Activated CD8-positive, alpha-beta memory T cell treated with anti-CD3 and anti-CD28 coated beads, Interleukin-2, amount 50 U/mL, for 48 hours (primary cell): ENCODE measurements at places on chromosomes 4 and X.

DNA sequence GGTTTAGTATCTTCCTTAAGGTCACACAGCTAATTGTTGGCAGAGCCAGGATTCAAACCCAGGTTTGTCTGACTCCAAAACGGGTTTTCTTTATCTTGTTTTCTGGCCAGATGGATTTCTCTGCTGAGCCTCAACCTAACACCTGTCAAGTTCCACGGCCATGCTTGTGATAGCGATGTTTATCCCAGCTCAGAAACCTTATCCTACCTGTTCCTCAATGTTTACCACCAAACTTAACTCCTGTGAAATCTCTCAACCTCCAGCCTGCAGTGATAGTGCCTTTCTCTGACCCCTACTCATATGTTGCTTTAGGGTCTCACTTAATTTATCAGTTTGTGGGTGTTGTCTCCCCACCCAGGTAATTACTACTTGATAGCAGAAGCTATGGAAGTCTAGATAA lies 246.0 kb downstream of the DCTD start:
- DNase-seq = no peak

GRCh38 chr4:80094191-80094590 lies 21.2 kb upstream of the ANTXR2 start:
- no peak for DNase-seq

GRCh38 chr4:82230306-82230705 lies 143.5 kb downstream of the HNRNPD start:
- DNase-seq = no peak

DNA sequence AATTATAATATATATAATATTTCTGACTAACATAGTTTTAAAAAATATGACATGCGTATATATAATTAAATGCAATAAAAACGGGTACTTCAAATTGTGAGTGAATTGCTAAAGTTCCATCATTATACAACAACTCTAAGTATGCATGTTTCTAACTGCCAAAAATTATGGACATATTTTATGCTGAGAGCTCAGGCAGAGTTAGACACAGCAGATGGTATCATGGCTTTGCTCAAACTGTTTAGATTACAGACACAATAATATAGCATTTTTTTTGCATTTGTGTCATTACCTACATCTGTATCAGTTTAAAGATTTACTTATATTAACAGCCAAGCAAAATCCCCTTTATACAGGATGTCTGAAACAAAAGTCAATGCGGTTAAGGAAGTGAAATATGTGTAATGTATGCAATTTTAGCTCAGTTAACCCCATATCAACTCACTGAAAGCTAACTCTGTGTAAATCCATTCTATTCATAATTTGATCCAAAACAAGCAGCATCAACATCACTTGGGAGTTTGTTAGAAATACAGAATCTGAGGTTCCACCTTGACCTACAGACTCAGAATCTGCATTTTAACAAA lies 119.1 kb upstream of the CNKSR2 start:
- no peak for DNase-seq

- no peak for DNase-seq
These were observed 76.7 kb upstream of the SLC4A4 start for GRCh38 chr4:71262161-71262560.

DNA sequence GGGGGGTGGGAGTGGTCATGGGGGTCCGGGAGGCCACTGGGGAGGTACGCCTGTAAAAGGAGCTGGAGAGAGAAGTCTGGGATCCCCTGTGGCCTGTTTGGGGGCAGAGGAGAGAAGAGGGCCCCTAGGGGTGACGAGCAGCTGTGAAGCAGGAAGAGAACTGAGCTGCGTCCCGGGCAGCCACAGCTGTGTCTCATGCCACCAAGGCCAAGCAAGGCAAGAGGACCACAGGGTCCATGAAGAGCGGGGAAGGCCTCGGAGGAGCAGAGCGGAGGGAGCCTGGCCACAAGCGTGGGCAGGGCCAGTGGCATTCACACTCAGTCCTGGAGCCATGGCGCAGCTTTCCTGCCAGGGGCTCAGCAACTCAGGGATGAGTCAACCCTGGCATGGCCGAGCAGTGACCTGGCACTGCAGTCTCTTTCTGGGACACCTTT lies 13.6 kb upstream of the NAT8L start:
- no peak for DNase-seq

GRCh38 chr4:89805297-89805696 lies 31.7 kb downstream of the SNCA start:
- no peak for DNase-seq

DNA sequence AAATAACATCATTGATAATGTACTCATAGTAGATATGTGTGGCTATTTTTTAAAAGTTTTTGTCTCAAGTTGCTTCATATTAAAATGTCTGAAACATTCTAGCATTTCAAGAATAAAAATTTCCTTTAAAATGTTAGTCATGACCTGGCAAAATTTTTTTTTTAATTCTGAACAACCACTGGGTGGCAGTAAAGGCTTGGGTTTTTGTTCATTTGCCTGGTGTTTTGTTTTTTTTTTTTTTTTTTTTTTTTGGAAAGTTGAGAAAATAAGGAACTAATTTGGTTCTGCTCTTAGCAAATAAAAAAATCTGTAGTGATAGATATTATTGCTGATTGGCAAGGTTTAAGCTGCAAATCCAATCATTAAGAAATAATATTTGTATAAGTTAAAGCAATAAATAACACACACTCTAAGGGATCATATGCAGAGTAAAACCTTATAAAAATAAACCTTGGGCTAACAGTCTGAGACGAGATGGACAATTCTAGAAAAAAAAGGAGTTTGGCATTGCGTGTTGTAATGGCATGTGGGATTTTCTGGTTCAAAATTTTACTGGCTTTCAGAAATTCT lies 81.4 kb downstream of the CEP44 start:
- DNase-seq = no peak

GRCh38 chr4:21960793-21961192 lies 12.2 kb upstream of the KCNIP4 start:
- DNase-seq = no peak

DNA sequence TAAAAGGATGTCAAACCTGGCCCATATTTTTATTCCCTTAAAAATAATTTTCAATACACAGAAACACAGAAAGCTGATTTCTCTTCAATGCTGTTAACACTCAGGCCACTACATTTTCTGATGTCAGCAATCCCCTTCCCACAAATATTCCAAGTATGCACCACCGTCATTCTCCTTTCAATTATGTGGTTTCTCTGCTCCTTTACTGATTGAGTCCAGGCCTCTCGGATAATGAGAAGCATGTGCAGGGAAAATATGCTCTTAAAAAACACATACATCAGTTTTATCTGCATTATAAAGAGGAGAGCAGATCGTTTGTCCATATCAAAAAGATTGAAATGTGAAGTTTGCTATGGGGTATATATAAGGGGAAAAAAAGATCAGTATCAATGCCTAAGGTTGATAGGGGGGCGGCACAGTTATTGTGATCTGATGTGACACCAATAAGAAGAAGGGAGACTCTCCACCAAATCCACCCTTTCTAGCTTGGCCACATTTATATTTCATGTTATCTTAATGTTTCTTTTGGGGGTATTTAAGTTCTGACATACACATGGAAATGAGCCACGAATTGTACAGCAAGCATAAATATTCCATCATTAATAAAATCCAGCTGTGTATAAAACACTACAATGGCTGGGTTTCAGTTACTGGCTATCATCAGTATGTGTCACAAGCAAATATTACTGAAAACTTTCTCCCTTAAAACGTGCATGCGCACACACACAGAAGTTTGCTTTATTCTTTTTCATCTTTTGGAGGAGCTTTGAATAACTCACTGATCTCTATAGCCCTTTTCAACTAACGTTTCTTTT lies 6.4 kb downstream of the AMOT start:
- DNase-seq = no peak

GRCh38 chr4:128573781-128574508 lies 235.6 kb upstream of the JADE1 start:
- no peak for DNase-seq

GRCh38 chrX:119607018-119607389 lies 780 bp upstream of the NKRF start:
- no peak for DNase-seq

DNA sequence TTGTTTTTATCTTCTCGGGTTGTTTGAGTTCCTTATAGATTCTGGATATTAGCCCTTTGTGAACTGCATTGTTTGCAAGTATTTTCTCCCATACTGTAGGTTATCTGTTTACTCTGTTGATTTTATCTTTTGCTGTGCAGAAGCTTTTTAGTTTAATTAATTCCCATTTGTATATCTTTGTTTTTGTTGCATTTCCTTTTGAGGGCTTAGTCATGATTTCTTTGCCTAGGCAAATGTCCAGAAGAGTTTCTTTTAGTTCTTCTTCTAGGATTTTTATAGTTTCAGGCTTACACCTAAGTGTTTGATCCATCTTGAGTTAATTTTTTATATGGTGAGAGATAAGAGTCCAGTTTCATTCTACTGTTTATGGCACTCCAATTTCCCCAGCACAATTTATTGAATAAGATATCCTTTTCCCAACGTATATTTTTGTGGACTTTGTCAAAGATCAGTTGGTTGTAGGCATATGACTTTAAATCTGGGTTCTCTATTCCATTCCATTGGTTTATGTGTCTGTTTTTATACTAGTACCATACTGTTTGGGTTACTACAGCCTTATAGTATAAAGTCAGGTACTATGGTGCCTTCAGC lies 54.3 kb downstream of the EGF start:
- DNase-seq = no peak

GRCh38 chr4:10808591-10808990 lies 124.0 kb upstream of the CLNK start:
- no peak for DNase-seq

DNA sequence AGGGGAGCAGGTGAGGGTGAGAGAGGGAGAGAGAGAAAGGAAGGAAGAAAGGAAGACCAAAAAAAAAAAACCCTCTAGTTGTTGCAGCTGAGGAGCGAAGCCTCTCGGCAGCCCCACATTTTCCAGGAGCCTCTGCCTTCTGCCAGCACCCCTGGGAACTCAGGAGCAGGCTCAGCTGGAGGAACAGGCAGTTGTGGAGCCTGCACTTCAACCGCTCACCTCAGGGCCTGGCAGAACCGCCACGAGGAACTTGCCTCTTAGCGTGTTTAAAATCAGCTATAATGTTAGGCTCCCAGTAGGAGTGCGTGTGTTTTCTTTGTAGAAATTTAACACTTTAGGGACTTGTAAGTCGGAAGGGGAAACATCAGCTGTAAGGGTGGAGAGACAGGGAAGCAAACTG lies 65.7 kb downstream of the SEL1L3 start:
- DNase-seq = no peak

GRCh38 chr4:136476753-136477152 lies 1055.5 kb downstream of the PCDH18 start:
- no peak for DNase-seq

DNA sequence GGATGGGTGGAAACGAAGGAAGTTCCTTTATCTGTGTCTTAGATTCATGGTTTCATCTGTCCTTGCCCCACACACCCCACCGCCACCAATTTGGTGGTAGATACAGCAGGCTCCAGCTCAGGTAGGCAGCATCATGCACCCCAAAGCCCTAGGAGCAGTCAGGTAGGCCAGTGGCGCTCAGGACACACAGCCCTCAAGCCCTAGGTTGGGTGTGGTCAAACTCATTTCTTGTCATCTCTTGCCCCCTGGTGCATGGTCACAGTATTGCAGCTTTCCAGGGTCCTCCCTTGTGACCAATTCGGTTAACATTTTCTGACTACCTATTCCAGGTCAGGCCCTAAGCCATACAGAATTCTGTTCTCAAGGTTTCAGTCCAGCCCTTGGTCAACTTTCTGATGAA lies 14.5 kb upstream of the PRRG3 start:
- DNase-seq = peak; percentile 80

GRCh38 chr4:148633720-148634119 lies 191.5 kb upstream of the NR3C2 start:
- no peak for DNase-seq

DNA sequence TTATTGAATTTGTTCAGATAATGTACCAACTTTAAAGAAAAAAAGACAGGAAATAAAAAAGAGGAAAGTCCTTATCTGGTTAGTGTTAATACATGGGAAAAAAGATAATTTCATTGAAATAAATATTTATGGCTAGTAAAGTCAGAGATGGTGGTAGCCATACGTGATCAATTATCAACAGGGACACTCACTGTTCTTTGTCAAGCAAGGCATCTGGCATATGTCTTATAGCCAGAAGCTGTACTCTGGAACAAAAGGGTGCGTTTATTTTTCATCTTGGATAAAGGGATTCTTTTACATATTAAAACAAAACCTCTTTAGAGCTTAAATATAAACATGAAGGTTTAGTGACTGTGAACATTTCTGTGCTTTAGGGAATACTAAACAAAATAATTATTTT lies 26.7 kb downstream of the HDX start:
- DNase-seq = no peak

DNA sequence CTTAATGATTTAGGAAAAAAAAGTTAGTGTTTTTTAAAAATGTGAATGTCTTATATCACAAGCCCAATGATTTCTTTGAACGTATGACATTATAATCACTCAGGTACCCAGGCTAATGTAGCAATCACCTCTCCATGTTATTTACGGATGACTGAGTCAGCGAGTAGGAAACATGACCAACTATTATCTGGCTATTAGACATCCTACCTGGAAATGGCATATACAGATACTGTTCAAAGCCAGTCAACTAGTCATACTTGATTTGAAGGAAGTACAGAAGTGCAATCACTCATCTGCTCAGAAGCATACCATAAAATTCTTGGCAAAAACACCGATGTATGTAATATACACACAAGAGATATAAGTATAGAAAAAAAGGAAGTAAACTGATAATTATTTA lies 732.5 kb downstream of the ARAP2 start:
- DNase-seq = no peak

GRCh38 chr4:477686-478085 lies 21.3 kb downstream of the ZNF721 start:
- DNase-seq = no peak

DNA sequence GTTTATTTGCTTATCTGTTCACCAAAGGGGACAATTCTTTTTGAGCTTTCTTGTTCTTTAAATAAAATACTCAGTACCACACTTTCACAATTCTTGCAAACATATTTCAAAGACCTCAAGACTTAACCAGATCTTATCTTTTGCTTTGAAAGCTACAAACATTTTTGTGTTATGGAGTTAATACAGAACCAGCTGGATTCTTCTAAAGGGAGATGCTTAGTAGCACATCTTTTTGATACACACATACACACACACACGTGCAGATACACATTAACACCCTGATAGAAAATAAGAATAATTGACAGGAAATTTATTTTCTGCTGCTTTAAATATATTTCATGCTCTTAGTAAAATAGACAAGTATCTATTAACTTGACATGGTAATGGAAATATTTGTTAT lies 379.1 kb downstream of the SH2D1A start:
- no peak for DNase-seq

- DNase-seq = no peak
These were observed 243.7 kb upstream of the DIAPH2 start for GRCh38 chrX:96440941-96441340.

DNA sequence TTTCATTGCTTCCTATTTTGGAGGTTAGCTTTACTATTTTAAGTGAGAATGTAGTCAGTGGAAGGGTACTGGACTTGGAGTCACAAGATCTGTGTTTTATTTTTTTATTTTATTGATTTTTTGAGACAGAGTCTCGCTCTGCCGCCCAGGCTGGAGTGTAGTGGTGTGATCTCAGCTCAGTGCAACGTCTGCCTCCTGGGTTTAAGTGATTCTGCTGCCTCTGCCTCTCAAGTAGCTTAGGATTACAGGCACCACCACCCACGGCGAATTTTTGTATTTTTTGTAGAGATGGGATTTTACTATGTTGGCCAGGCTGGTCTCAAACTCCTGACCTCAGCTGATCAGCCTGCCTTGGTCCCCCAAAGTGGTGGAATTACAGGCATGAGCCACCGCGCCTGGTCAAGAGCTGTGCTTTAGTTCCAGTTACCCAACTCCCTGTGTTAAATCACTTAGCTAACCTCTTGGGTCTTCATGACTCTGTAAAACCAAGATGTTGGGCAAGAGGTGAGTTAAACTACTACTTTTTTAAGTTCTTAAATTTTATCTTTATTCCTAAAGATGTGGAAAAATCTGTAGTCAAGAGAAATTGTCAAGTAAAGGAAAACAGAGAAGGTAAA lies 11.2 kb downstream of the USP9X start:
- no peak for DNase-seq
